ENCODE measurements at places on chromosomes 3 and 15. TPM values are rescaled to one million over a fixed set of nuclear protein-coding genes. Genes with fewer than 3 reads are reported as not detected.
A peak's percentile ranks its signal among the peaks of the same experiment; 100 is the strongest.

DNA sequence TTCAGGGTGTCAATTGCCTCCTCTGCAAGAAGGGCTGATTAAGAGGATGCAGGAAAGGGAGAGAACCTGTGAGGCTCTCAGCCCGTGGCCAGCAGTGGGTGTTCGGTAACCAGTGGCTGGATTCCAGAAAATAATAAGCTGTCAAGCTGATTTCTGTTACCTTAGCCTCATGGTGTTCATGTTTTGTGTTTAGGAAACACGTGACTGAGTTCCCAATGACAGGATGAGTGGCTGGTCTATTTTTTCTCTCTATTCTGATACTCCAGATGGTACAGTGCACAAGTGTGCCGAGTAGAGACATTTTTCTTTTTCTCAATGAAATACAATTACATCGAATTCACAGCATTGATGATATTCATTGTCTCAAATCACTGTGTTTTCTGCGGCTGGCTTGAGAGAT, 43.6 kb downstream of the EDEM1 start:
- H3K27me3 ChIP-seq: no peaks in the 10 kb centered on the region
- H3K27ac ChIP-seq: no peak overlapping the region
- H3K36me3 ChIP-seq: no peaks in the 10 kb centered on the region
- DNase-seq: no peak
- no peak overlapping the region for H3K4me3 ChIP-seq

DNA sequence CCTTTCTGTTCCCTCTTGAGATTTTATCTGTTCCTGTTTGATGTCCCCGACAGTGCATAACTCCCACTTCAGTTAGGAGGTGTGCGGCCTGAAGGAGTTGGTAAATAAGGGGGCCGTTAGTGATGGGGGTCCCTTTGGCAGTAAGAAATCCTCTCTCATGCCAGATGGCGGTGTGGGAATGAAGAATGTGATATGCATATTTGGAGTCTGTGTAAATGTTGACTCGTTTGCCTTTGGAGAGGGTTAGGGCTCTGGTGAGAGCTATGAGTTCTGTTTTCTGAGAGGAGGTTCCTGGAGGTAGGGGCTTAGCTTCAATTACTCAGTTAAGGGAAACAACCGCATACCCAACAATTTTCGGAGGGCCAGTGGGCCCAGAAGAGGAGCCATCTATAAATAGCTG, 38.8 kb upstream of the RNF7 start:
- no peaks in the 10 kb centered on the region for H3K4me1 ChIP-seq
- no peak for DNase-seq
- H3K27me3 ChIP-seq: no peaks in the 10 kb centered on the region

The SLC6A1 gene
- 2.1 TPM for total RNA-seq

The GHRL gene
- total RNA-seq: 1.2 TPM

GRCh38 chr3:152499791-152500385, 231.2 kb downstream of the MBNL1 start:
- no peak overlapping the region for H3K27ac ChIP-seq
- H3K4me1 ChIP-seq: no peaks in the 10 kb centered on the region
- no peaks in the 10 kb centered on the region for H3K36me3 ChIP-seq
- H3K4me3 ChIP-seq: no peak overlapping the region
- no peaks in the 10 kb centered on the region for H3K27me3 ChIP-seq

DNA sequence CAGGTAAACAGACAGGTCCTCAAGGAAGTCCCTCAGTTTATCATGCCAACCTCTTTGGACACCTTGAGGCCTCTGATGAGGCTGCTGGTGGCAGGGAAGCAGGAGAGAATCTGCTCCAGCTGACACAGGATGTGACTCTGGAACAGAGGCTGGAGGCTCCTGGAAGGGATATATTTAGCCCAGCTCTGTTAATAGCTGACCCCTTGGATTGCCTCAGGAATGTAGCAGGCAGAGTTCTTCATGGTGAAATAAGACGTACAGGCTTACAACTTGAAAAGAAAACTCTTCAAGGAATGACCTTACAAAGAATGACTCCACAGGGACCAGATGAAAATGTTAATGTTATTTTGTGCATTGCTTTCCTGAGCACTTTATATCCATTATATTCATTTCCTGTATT, 90.5 kb downstream of the AQP9 start:
- no peaks in the 10 kb centered on the region for H3K36me3 ChIP-seq
- H3K4me1 ChIP-seq: peaks cover 16% of the 10 kb centered on the region
- H3K27ac ChIP-seq: peak overlapping the region; percentile 40
- no peak overlapping the region for H3K4me3 ChIP-seq
- no peaks in the 10 kb centered on the region for H3K27me3 ChIP-seq

DNA sequence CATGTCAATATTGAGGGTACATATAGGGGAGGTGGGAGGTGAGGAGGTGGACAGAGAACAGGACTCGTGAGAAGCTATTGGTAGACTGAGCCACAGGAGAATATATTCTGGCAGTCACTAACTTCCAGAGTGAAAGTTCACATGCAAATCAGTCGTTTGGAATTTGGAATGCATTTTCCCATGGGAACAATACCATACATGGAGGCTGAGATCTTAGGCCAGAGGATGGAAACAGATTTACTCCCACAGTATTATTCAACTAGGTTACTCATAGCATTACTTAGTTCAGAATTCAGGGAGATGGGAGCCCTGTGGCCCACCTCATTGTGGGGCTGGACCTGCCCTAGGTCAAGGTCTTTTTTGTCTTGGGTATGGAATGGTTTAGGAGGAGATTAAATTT, 36.4 kb upstream of the ABHD2 start:
- H3K4me3 ChIP-seq: no peak overlapping the region
- no peaks in the 10 kb centered on the region for H3K4me1 ChIP-seq
- H3K27ac ChIP-seq: no peak overlapping the region
- no peaks in the 10 kb centered on the region for H3K27me3 ChIP-seq

GRCh38 chr15:82040390-82040789, 5.4 kb downstream of the MEX3B start:
- H3K36me3 ChIP-seq: no peaks in the 10 kb centered on the region
- H3K27me3 ChIP-seq: no peaks in the 10 kb centered on the region
- no peak overlapping the region for H3K4me3 ChIP-seq
- H3K27ac ChIP-seq: no peak overlapping the region
- DNase-seq: no peak

The NR1I2 gene
- 0.38 TPM for total RNA-seq

The ASB7 gene
- 17.7 TPM for total RNA-seq

- no peak overlapping the region for H3K27ac ChIP-seq
- H3K27me3 ChIP-seq: no peaks in the 10 kb centered on the region
- H3K4me3 ChIP-seq: no peak overlapping the region
- H3K4me1 ChIP-seq: peaks cover 26% of the 10 kb centered on the region
Measured at GRCh38 chr3:194098843-194099183, 37.1 kb upstream of the HES1 start.

GRCh38 chr15:40293006-40293405, 10.1 kb upstream of the ANKRD63 start:
- no peaks in the 10 kb centered on the region for H3K27me3 ChIP-seq
- no peak overlapping the region for H3K27ac ChIP-seq
- H3K36me3 ChIP-seq: no peaks in the 10 kb centered on the region
- H3K4me3 ChIP-seq: no peak overlapping the region
- H3K4me1 ChIP-seq: peaks cover 10% of the 10 kb centered on the region

- H3K36me3 ChIP-seq: no peaks in the 10 kb centered on the region
- H3K4me1 ChIP-seq: no peaks in the 10 kb centered on the region
- H3K27ac ChIP-seq: no peak overlapping the region
- DNase-seq: peak; percentile 27
- H3K4me3 ChIP-seq: no peak overlapping the region
Measured at GRCh38 chr3:54433846-54434245, 311.5 kb downstream of the CACNA2D3 start.

GRCh38 chr15:89912145-89912673, 543 bp downstream of the ARPIN start:
- DNase-seq: peak; percentile 58
- H3K27ac ChIP-seq: peak overlapping the region; percentile 71
- peaks cover 3% of the 10 kb centered on the region for H3K36me3 ChIP-seq
- no peaks in the 10 kb centered on the region for H3K27me3 ChIP-seq
- H3K4me3 ChIP-seq: peak overlapping the region; percentile 72
- H3K4me1 ChIP-seq: no peaks in the 10 kb centered on the region

The UROC1 gene
- total RNA-seq: not detected

GRCh38 chr3:155130001-155130400, 49.9 kb downstream of the MME start:
- DNase-seq: no peak
- no peak overlapping the region for H3K4me3 ChIP-seq
- H3K27ac ChIP-seq: no peak overlapping the region
- no peaks in the 10 kb centered on the region for H3K4me1 ChIP-seq
- no peaks in the 10 kb centered on the region for H3K36me3 ChIP-seq

The SNRK gene
- 62.3 TPM for total RNA-seq

The RAMAC gene
- 20.3 TPM for total RNA-seq

The LYZL4 gene
- total RNA-seq: not detected

DNA sequence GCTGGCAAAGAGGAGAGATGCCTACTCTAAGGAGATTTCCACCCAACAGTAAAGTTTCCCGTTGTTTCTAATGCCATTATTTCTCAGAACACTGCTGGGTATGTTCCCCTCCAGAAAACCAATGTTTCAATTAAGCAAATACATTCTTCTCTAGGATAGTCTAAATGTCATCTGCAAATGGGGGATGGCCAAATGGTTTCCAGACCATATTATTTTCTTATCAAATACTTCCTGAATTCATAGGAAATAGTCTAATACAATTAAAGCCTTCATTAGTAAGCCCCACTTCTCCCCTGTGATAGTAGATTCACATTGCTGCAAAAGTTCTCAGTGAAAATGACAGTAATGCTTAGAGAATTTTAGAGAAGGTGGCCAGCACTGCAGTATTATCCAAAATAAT, 716.6 kb downstream of the GRM7 start:
- H3K4me3 ChIP-seq: no peak overlapping the region
- no peaks in the 10 kb centered on the region for H3K27me3 ChIP-seq
- H3K27ac ChIP-seq: no peak overlapping the region
- no peak for DNase-seq
- no peaks in the 10 kb centered on the region for H3K4me1 ChIP-seq
- no peaks in the 10 kb centered on the region for H3K36me3 ChIP-seq

- DNase-seq: peak; percentile 97
- H3K4me1 ChIP-seq: no peaks in the 10 kb centered on the region
- H3K36me3 ChIP-seq: no peaks in the 10 kb centered on the region
- H3K27me3 ChIP-seq: no peaks in the 10 kb centered on the region
Measured at GRCh38 chr15:74598126-74598842, 17.4 kb upstream of the CLK3 start.

GRCh38 chr3:195512798-195513345, 30.3 kb downstream of the PPP1R2 start:
- no peak for DNase-seq
- H3K36me3 ChIP-seq: no peaks in the 10 kb centered on the region
- no peaks in the 10 kb centered on the region for H3K27me3 ChIP-seq
- no peak overlapping the region for H3K27ac ChIP-seq
- H3K4me1 ChIP-seq: no peaks in the 10 kb centered on the region

- H3K4me3 ChIP-seq: peak within 1 kb of the TSS; percentile 65
- no peaks in the 10 kb centered on the region for H3K36me3 ChIP-seq
- peak within 1 kb of the TSS; percentile 37 for H3K27ac ChIP-seq
Measured at GRCh38 chr15:90001062-90001682, at the start of gene ZNF710. Gene ZNF710, plus strand, starts transcription at chr15:90001324. Its CDS starts 65,814 bp downstream, at chr15:90067138.

The SCN11A gene
- total RNA-seq: 0.25 TPM

The DLG1 gene
- 101 TPM for total RNA-seq

DNA sequence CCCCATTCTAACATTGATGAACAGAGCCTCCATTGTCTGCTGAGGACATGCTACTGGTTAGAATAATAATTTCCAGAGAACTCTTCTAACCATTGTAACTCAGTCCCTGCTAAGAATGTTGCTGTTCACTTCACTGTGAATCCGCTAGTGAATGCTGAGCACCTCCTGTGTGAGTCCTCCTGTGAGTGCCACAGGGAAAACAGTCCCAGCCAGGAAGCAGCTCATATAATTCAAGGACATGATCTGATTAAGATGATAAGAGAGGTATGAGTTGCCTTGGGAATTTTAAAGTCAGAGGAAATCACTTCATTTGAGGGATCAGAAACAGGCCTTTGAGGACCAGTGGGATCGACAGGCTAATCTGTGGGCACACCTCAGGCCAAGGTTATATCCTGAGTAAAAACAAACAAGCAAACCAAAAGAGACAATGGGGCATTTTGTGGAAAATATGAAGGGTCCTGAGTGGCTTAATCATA, 33.9 kb upstream of the GPR160 start:
- no peaks in the 10 kb centered on the region for H3K4me1 ChIP-seq
- no peaks in the 10 kb centered on the region for H3K36me3 ChIP-seq
- peak overlapping the region; percentile 32 for H3K27ac ChIP-seq
- no peaks in the 10 kb centered on the region for H3K27me3 ChIP-seq

GRCh38 chr15:80445300-80446041, 41.3 kb downstream of the ARNT2 start:
- DNase-seq: no peak
- H3K4me3 ChIP-seq: no peak overlapping the region
- H3K4me1 ChIP-seq: no peaks in the 10 kb centered on the region
- no peaks in the 10 kb centered on the region for H3K36me3 ChIP-seq
- H3K27ac ChIP-seq: no peak overlapping the region

- peak overlapping the region; percentile 17 for H3K4me3 ChIP-seq
- no peaks in the 10 kb centered on the region for H3K4me1 ChIP-seq
- no peaks in the 10 kb centered on the region for H3K36me3 ChIP-seq
- peak; percentile 67 for DNase-seq
- H3K27me3 ChIP-seq: no peaks in the 10 kb centered on the region
Measured at GRCh38 chr15:87477737-87478686, 778.5 kb downstream of the NTRK3 start.

DNA sequence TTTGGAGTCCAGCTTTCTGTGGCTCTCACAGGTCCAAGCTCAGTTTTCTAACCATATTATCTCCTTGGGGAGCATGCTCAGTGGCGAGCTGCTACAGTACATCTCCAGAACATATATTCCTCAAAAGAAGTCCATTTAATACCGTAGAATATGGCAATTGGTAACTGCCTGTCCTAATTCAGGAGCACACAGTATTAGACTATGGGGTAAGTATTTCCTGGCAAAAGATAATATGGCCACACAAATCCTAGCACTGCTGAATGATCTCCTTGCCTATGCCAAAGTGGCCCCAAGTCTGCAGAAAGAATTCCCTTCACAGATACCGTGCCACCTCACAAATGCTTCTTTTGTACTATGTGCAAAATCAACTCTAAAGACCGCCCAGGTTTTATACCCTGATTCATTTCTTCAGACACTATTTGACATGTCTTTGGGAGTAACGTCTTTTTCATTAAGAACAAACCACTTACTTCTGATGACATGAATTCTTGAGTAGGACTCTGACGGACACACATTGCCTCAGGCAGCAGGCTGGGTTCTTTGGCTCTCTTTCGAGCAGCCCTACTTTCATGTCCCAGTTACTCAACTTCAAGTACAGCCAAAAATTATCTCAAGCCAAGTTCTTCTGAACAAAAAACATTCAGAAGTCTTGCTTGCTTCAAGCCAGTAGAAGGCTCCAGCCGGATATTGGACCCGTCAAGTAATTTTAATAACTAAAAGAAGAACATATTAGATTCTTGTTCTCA, 368.3 kb upstream of the DCBLD2 start:
- no peaks in the 10 kb centered on the region for H3K36me3 ChIP-seq
- no peaks in the 10 kb centered on the region for H3K4me1 ChIP-seq
- DNase-seq: no peak
- no peak overlapping the region for H3K4me3 ChIP-seq
- no peaks in the 10 kb centered on the region for H3K27me3 ChIP-seq

GRCh38 chr3:170012683-170013400, 25.0 kb upstream of the GPR160 start:
- no peak for DNase-seq
- H3K27ac ChIP-seq: no peak overlapping the region
- H3K4me1 ChIP-seq: no peaks in the 10 kb centered on the region
- H3K36me3 ChIP-seq: no peaks in the 10 kb centered on the region

The THSD4 gene
- 36.3 TPM for total RNA-seq

The HRH1 gene
- total RNA-seq: 32.3 TPM

The RTF1 gene
- 29.7 TPM for total RNA-seq

Measured in kidney (tissue), 22 donors.